Activated CD8-positive, alpha-beta memory T cell treated with anti-CD3 and anti-CD28 coated beads for 1 hour (primary cell): ENCODE measurements at places on chromosomes 7 and 10.

DNA sequence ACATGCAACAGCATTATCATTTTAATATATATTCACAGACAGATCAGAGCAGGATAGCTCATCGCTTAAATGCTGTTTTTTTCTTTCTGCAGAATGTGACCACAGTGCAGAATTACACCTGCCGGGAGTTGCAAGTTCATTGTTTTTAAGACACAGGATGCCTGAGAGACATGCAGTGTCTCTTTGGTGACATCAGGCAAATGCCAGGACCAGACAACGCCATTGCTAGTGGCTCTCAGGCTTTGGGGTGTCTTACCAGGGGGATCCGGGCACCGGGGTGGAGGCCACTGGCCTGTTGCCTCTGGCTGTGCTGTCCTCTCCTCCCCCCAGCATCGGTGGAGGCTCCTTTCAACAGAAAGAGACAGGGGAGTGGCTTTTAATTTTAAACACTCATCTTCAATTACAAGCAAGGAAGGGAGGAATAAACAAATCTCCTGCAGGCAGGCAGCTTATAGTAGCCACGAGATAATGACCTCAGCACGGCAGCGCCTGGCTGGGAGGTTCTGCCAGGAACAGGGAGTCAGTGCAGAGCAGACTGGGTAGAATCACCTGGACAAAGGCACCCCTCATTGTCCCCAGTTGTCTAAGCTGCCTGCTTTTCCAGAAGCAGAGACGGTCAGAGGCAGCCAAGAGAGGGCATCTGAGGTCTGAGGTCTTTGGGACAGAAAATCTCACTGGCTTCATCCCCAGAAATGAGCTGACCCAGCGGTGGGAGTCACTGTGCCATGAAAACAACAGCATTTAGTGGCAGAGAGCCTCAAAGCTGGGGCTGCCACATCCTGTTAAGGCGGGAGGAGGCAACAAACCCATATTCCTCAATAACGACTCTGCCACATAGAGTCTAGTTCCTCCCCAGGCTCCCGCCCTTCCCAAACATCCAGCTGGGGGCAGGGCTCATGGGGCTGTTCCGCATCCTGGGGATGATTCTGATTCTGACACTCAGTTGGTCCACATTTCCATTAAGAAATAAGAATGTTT is 148.4 kb downstream of the TCERG1L start:
- no peak for DNase-seq

DNA sequence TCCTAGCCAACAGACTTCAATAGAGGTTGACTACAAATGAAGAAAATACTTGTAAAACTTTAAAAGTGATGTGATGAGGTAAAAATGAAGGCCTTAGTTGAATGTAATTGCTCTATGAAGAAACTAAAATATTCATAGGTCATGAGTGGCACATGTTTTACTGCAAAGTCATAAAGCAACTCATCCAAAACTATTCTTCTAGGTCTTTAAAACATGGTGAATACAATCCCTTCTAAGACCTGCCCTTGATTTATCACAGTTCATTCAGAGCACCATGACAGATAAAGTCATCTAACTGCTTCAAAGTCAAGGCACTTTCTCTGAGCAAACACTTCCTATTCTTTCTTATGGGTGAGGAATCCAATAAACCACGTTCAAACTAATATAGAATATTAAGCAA is 713.5 kb downstream of the SORCS1 start:
- DNase-seq = no peak

GRCh38 chr10:11468126-11468742 is 143.2 kb downstream of the USP6NL start:
- DNase-seq = no peak

DNA sequence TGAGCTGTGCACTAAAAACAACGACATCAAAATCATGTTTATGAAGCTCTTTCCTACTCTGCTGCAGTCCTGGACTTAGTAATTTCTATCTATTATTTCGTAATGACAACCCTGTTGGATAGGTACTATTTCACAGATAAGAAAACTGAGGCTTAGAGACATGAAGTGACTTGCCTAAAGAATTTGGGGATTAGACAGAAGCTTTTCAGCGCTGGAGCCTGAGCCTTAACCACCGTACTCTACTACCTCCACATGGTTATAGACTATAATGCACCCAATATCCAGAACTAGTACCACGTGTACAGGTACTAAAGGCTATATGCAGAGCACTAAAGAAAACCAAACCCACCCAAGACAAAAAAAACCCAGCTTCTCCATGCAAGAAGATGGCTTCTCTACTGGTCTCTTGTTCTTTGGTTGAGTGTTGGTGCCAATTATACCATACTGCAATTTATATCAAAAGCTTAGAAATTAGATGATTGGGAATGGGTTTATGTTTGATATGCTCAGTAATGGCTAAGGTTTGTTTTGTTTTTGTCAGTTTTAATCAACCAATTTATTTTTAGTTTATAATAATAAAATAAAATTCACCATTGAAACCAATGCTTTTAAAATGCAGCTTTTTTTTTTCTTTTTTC is 6.5 kb upstream of the SNX10 start:
- no peak for DNase-seq

DNA sequence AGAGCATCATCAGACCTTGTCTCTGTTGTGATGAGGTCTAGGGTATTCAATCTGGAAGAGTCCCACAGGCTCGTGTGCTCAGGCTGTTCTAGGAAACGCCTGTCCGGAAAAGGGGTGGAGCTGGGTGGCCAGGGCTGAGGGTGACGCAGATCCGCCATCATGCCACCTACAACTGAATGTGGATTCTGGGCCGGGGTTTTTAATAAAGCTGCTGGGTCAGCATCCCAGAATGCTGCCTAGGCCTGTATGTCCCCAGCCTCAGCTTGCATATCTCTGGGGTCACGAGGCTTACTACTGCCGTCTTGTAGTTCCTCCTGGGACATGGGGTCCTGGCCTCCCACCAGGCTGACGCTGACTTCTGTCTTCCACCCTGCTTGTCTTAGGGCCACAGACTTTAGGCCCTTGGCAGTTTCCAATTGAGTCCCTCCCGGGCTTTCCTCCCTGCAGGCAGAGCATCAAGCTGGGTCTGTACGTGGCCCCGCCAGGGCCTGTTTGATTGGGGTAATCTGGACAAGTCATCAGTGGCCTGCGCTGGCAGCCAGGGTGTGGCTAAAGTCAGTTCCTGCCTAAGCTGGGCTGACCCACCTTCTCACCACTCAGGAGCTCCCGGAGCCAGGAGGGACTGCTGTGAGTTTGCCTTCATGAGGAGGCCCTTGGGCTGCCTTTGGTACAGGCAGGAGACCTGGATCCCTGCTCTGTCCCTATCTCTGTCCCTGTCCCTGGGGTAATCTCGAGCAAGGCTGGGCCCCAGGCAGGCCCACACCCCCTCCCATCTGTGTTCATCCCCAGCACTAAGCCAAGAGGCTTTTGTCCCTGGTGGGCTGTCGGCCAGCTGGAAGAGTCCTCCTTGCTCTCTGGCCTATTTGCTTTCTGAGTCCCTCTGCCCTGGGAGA is 79.9 kb downstream of the ZMIZ1 start:
- DNase-seq = no peak

DNA sequence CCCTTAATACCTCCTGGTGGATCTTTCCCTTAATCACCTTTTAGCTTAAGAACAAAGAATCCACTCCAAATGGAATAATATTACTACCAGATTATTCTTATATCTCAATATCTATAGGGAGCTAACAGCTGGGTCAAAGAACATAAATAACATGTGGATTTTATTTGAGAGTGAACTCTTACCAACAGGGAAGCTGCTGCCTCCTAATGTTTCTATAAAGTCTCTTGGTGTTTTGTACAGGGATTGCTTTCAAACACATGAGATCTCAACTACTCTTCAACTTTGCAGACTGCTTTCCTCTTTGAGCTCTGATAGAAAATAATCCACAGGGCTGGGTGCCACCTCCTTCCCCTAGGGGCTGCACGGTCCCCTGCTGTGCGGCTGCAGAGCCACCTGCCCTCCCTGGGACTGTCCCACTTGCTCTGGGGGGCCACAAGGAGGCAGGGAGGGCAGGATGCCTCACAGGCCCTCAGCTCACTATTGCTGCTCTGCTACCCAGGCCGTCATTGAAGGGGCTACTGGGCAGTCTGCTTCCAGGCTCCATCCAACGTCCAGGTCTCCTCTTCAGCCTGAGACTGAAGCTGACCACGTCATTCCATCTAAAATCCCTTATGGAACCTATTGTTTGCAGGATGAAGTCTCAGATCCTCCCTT is 191.2 kb downstream of the CXCL12 start:
- no peak for DNase-seq

DNA sequence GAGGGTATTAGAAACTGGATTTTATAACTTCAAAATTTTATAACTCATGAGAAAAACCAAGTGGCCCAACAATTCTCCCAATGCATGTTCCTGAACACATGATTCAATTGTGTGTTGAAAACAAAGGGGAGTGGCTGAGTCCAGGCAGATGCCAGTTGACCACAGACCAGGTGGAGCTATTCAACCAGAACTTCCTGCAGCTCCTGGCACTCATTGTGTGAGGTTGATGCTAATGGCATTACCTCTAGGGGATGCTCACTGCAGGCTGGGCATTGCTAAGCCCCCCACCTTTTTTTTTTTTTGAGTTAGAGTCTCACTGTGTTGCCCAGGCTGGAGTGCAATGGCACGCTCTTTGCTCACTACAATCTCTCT is 20.3 kb downstream of the MYOF start:
- DNase-seq = no peak

- DNase-seq = no peak
Observed at GRCh38 chr7:23298141-23298881, 828 bp upstream of the MALSU1 start.

- DNase-seq = no peak
Observed at GRCh38 chr10:74500026-74500704, 326.2 kb upstream of the KAT6B start.

DNA sequence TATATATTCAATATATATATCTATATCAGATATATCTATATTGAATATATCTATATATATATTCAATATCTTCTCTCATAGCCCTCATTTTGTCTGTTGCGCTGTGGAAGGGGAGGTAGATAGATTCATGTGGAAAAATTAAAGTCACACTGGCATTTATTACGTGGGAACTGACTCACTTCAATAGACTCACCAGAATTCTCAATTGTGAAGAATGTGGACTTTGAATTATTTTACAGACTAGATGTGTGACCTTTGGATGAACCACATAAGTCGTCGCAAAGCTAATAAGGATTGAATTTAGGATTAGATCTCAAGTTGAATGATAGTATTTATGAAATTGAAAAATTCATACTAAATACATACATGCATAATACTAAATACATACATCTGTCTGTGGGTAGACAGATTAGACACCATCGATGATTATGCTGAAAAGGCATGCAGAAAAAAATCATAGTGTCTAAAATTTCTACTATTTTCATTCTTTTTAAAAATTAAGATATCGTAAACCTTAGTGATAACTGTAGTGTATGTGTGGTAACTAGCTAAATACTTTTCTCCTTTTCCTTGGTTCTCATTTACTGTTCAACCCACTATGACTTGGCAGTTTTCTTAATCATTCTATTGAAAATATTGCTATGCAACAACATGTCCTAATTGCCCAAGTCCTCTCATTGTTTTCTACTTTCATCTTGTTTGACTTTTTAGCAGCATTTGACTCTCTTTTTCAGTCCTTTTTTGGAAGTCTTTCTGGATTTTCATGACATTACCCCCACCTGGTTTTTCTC is 61.8 kb upstream of the A1CF start:
- DNase-seq = no peak

- no peak for DNase-seq
Observed at GRCh38 chr10:81251457-81252115, 623.4 kb upstream of the NRG3 start.

GRCh38 chr10:121935702-121936101 is 7.9 kb upstream of the ATE1 start:
- DNase-seq = no peak

DNA sequence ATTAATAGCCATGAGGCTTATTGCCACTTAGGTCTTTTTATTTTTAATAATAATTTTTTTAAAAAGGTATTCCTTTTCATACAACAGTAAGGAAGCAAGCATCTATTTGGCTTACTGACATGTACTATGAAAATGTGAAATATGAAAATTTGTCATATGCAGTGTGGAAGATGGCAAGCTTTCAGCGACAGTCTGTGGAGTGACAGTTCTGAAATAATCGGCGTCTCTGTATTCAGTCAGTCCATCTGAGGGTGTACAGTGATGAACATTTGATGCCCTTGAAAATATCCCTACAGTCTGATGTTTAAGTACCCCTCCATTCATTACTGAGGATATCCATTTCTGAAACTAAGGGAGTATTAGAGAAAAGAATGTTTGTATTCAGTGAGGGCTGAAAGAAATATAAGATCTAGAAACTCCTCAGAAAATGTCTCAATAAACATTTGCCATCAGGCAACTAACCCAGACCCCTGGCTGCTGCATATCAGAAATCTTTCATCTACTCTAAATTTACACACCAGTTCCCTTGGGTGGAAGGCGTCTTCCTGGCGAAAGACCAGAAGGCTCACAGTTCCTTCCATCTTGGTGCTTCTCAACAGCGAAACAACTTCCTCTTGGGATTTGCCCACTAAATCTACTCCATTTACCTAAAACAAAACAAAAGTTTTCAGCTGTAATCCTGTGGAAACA is 440.6 kb downstream of the PARD3 start:
- no peak for DNase-seq

GRCh38 chr10:12406764-12407400 is 57.5 kb downstream of the CAMK1D start:
- no peak for DNase-seq

DNA sequence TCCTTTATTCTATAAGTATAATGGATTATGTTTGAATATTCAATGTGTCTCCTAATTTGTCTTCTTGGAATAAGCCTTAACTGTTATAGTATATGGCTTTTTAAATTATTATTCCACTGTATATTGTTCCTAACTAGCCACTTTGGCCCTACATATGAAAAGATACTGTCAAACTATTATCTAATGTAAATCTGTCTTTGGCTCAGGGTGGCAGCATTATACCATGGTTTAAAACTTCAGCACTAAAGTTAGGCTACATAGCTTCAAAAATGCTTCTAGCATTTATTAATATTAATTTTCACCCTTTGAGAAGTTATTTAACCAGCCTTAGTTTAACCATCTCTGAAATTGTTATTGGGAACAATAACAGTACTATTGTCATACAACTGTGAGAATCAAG is 543.1 kb upstream of the MBL2 start:
- no peak for DNase-seq

DNA sequence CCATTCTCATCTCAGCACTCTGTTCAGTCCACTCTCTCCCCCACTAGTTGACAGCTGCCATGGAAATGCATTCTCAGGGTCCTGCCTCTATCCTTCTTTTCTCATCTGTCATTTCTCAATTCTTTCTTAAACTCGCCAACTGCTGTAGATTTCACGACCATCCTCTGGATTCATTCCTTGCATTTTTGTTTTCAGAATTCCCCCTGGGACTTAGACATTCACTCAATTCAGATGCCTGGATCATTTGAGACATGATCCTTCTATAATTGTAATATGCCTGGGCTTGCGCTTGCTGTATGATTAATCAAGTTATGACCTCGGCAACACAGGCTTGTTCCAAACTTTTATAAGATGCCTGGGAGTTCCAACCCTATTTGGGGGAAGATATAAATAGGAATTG is 104.5 kb downstream of the RAB11FIP2 start:
- no peak for DNase-seq

DNA sequence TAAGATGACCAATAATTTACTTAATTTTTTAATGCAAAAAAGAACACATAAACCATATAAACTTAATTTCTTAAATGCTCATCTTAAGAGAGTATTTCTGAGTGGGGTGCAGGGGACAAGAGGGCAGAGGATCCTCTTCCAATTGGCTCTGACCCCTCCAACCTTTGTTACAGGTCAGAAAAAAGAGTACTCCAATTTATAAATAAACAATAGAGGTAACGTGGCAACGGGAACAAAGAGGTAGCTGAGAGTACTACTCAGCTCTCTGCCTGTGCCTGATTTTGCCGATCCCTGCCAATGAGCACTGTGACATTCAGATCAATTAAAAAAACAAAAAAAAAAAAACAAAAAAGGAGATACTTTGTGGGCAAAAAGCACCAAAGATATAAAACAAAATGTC is 307.9 kb downstream of the PARD3 start:
- no peak for DNase-seq
